ENCODE measurements at places on chromosomes 2 and 18.

DNA sequence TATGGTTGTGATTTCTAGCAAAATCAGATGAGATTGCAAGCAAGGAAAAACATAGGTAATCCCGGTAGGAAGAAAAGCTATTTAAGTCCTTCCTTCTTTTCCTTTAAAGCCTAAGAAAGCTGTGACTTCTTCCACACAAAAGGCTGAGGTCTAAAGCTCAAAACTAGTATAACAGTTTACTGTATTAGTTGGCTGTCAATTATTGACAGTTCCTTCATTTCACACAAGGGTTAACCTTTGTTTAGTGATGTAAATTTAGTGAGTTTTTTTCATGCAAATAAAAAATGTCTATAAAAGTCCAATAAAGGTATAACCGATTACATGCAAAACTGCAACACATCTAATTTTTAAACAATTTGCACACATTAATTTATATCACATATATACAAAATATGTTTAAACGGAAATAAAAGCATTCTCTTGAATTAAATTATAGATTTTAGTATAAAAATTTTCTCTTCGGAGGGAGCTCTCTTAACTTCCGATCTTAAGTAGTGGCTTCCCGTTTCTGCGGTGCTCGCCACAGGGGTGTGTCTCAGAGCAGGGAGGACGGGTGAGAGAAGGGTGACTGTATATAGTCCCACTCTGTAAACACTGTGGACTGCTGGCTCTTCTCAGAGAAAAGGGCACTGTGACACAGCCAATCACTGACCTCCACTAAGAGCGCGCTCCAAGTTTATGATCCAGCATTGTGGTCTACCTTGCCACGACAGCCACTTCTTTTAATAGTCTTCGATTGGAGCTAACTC, 33.4 kb downstream of the TTR start:
- no peak for DNase-seq

GRCh38 chr2:157929871-157930667, 53.9 kb upstream of the ACVR1 start:
- DNase-seq, result no peak

- DNase-seq, result peak; percentile 43
Observed at GRCh38 chr2:241804326-241805229, 4.4 kb upstream of the NEU4 start.

DNA sequence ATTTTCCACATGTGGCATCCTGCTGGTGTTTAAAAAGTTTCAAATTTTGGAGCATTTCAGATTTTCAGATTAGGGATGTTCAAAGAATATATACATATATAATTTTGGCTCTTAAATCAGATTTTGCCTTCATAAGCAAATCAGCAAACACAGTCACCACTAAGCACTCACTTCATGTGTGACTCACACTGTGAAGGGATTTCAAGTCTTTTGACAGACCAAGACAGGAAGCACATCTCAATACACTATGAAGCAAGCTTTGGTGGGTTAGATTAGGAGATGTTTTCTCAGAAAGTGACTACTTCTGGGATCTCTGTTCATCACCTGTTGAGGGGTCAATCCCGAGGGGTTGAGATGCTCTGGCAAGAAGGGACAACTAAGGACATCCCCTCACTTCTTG, 227.8 kb upstream of the RBBP8 start:
- DNase-seq, result no peak

DNA sequence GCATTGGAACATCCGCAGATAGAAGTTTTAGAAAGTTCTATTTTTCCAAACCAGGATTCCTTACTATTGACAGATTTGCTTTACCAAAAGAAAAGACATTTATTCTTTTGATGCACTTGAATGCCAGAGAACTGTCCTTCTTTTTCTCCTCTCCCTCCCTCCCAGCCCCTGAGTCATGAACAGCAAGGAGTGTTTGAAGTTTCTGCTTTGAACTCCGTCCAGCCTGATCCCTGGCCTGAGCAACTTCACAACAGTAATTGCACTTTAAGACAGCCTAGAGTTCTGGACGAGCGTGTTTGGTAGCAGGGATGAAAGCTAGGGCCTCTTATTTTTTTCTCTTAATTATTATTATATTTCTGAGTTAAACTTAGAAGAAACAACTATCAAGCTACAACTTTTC, 33.6 kb downstream of the APCDD1 start:
- DNase-seq, result no peak

GRCh38 chr18:48034651-48035555, 104.4 kb upstream of the SMAD2 start:
- no peak for DNase-seq

- no peak for DNase-seq
Observed at GRCh38 chr2:29834624-29835023, 86.8 kb downstream of the ALK start.

- no peak for DNase-seq
Observed at GRCh38 chr18:78080081-78080480, 830.4 kb downstream of the GALR1 start.

- peak; percentile 30 for DNase-seq
Observed at GRCh38 chr18:56481751-56482150, 156.6 kb downstream of the TXNL1 start.

GRCh38 chr2:16561676-16562075, 104.0 kb downstream of the CYRIA start:
- no peak for DNase-seq

DNA sequence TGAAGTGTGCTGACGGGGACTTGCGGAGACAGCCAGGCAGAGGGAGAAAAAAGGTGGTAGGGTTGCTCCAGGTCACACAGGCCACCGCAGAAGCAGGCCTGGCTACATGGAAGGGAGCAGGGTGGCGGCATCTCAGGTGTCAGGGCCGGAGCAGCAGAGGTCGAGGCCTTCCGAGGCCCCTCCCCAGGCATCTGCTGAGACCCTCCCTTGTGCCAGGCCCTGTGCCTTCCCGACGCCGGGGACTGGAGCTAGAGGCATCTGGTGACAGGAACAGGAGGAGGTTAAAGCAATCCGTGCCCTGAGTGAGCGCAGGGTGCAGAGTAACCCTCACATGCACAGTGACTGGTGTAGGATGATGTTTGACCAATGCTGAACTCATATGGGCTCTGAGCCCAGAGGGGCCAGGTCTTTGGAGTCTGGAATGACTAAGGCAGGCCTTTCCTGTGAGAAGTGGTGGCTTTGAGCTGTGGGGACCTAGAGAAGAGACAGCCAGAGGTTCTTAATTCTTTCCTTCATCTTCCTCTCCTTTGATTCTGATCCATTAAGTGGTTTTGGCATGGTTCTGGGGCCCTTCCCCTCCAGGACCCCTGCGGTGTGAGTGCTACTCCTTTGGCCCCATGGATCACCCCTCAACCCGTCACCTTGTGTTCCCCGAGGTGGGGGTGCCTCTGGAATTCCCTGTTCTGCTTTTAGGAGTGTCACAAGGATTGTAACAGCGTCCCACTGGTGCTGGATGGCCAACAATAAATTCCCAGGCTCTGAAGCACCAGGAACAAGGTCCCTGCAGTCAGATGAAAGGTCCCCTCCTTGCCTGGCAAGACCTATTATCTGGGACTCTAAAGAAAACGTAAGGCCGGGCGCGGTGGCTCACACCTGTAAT, 72.1 kb downstream of the KLHL29 start:
- no peak for DNase-seq

- no peak for DNase-seq
Observed at GRCh38 chr2:11567631-11568031, 33.8 kb downstream of the GREB1 start.

DNA sequence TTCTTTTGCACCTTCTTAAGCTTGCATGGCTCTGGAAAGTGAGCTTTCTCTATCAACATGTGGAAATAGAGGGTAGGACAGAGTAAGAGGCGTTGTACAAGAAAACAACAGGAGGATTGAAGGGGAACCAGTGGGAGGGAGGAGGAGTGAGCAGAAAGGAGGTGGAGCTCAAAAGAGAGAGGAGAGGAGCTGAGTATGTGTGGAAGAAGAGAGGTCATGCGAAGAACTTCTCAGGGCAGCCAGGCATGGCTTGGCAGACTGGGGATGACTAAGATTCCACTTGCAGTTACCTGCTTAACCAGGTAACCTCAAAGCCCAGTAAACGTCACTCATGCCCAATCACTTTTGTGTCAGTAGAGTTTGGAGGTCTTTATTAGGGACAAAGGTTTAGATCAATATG, 105.1 kb downstream of the BCL2L11 start:
- no peak for DNase-seq

- DNase-seq, result no peak
Observed at GRCh38 chr2:227191367-227191766, 26.9 kb downstream of the COL4A3 start.

- no peak for DNase-seq
Observed at GRCh38 chr2:12619975-12620374, 96.8 kb upstream of the TRIB2 start.

DNA sequence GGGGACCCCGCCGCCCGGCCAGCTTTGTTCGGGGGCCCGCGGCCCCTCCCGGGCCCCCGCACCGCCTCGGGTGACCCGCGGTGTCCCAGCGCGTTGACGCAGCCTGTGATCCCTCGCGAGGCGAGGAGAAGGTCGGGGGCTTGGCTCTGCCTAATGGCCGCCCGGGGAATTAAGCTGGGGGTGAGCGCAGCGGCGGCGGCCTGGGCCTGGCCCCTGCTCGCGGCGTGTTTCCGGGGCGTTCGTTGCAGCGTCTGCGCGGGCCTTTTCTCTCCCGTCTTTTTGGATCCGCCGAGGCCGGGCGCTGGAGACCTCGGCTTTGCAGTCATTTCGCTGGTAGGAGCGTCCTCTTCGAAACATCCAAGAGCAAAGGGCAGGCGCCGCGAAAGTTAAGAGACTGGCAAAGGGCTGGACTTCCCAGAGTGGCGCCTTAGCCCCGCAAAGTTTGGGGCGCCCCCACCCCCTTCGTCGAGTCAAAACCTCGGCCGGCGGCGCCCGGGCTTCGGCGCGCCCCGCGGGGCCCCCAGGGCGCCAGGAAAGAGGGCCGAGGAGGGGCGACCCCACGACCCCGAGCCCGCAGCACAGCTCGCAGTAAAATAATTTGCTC, 1.3 kb downstream of the SALL3 start:
- DNase-seq, result no peak

- DNase-seq, result no peak
Observed at GRCh38 chr2:21920721-21921120, 797.0 kb downstream of the TDRD15 start.

- DNase-seq, result no peak
Observed at GRCh38 chr2:172195836-172196376, 93.2 kb upstream of the DLX2 start.

DNA sequence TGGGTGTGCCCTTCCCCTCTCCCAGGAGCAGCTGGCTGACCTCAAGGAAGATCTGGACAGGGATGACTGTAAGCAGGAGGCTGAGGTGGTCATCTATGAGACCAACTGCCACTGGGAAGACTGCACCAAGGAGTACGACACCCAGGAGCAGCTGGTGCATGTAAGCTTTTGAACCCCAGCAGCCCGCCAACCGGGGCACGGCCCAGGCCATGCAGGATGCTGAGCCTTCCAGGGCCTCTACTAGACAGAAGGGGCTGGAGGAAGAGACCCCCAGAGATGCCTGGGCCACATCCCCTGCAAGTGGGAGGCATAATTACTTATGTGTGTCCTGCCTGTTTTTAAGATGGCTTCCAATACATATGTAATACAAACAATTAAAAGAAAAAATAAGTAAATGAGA, 239.3 kb downstream of the GLI2 start:
- DNase-seq, result no peak

DNA sequence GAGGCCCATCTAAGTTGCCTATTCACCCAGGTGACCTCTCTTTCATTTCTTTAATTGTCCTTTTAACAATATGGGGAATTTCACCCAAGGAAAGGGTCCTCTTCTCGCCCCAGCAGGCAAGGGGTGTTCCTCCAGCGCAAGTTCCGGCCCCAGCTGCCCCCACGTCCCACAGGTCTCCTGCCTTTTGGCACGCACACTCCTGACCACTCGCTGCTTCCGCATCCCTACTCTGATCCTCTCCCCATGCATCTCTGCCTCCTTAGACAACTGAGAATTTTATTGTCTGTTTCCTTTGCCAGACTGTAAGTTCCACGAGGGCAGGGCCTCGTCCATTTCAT, 684 bp upstream of the ARPC2 start:
- no peak for DNase-seq

GRCh38 chr2:71496156-71496770, 42.9 kb downstream of the DYSF start:
- DNase-seq, result no peak

DNA sequence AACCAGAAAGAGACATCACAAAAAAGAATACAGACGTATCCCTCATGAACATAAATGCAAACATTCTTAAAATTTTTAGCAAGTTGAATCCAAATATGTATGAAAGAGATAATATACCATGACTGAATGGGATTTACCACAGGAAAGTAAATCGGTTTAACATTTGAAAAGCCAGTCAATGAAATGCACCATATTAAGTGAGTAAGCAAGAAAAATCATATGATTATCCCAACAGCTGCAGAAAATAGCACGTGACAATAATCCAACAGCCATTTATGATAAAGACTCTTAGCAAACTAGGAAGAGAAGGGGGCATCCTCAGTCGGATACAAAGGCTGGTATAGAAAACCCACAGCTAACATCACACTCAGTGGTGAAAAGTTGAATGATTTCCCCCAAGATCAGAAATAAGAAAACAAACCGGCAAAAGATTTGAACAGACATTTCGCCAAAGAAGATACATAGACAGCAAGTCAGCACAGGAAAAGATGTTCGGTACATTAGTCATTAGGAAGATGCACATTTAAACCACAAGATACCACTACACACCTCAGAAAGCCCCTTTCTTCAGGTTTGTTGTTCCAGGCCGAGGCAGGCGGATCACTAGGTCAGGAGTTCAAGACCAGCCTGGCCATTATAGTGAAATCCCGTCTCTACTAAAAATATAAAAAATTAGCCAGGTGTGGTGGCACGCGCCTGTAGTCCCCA, 144.3 kb downstream of the INHBB start:
- no peak for DNase-seq

DNA sequence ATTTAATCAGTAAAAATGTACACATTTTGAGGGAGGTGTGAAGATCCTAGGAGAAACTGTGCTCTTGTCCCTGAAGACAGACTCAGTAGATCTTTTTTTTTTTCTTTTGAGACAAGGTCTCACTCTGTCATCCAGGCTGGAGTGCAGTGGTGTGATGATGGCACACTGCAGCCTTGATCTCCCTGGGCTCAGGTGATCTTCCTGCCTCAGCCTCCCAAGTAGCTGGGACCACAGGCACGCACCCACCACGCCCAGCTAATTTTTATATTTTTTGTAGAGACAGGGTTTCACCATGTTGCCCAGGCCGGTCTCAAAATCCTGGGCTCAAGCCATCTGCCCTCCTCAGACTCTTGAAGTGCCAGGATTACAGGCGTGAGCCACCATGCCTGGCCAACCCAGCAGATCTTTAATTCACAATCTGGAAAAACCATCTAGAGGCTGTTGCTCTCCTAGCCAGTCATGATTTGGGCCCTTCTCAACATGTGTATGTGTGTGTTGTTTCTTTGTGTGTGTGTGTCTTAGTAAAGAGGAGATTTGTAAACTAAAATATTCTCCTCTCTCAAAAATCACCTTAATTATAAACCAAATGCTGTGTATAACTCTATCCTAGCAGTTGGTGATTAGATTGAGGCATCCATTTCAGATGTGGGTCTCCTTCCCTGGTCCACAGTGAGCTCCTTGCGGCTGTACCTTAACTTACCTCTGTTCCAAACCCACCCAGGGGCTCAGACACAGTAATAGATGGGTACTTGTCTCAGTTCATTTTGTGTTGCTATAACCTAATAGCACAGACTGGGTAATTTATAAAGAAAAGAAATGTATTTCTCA, 3.9 kb upstream of the MYCN start:
- no peak for DNase-seq
